ENCODE measurements at places on chromosomes 6 and 20.

DNA sequence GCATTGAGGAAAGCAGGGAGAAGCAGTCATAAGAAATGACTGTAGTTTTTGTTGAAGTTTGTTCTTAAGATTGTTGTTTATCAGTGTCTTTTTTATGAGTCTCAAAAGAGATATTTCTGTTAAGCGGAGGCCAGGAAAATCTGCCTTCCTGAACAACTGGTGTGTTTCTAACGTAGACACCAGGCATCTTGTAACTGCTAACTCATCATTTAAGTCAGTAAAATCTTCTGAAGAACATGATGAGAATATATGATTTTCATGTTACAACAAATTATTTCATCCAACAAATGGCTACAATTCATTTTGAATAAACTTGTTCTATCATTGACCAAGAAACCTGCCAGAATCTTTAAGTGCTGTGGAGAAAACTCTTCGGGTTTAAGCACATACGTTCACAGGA is 84.0 kb downstream of the RPS12 start:
- DNase-seq, result no peak

- DNase-seq, result no peak
Observed at GRCh38 chr6:7438011-7438410, 48.4 kb downstream of the RIOK1 start.

GRCh38 chr6:56890066-56890465 is 64.8 kb upstream of the BEND6 start:
- no peak for DNase-seq

DNA sequence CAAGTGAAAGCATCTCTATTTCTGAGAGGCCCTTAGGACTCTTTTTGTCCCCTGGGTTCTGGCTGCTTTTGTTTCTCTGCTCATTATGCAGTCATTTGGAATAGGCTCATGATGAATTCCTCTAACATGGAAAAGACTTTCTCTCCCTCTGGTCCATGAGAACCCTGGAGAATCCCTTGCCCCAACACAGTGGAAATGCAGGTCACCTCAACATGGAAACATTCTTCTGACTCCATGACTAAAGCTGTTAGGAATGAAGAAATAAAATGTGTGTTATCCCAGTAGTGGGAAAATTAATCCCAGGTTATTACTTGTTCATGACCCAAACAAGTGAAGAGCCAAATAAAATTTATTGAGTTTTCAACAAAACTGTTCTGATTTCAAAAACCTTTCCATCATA is 458.6 kb downstream of the EPM2A start:
- DNase-seq, result peak; percentile 21

GRCh38 chr6:150142097-150142669 is 661 bp upstream of the PPP1R14C start:
- DNase-seq, result peak; percentile 88

- no peak for DNase-seq
Observed at GRCh38 chr20:47455133-47456040, 46.3 kb upstream of the NCOA3 start.

DNA sequence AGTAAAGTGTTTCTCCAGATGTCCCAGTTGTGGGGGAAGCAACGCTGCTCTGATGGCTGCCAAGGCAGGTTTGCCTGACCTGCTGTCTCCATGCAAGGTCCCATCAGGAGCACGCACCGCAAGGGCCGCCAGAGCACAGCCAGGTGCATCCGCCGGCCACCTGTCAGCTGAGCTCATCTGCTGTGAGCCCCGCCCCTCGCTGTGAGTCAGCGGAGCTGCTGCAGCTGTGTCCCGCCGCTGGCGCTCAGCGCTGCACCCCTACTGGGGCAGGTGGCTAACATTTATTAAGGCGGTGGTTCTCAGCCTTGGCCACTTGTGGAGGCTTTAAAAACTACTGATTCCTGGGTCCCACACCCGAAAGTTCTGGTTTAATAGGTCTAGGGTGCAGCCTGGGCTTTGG is 225.7 kb downstream of the UST start:
- DNase-seq, result peak; percentile 95

GRCh38 chr6:157645201-157645795 is 177.7 kb upstream of the SNX9 start:
- no peak for DNase-seq

DNA sequence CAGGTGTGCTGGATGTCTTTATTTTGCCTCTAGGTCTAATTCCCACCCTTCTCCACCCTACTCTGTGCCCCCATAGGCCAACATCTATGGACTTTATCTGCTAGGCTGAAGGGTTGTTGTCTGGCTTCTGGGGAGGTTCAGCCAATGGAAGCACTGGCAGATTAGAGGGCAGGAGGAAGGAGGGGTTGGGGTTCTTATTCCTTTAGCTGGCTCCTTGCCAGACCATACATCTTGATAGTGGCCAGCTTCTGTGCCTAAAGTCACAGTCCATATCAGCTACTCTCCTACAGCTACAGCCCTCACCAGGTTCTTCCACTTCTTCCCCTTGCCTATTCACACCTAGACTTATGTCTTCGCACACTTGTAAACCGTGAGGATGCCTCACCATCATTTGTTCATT is 41.1 kb downstream of the ROS1 start:
- DNase-seq, result no peak

- DNase-seq, result peak; percentile 58
Observed at GRCh38 chr20:62642666-62643520, 590 bp downstream of the SLCO4A1 start.

GRCh38 chr6:145486306-145486705 is 249.0 kb downstream of the EPM2A start:
- no peak for DNase-seq

GRCh38 chr6:43770372-43771209 is 580 bp downstream of the VEGFA start:
- peak; percentile 77 for DNase-seq

- DNase-seq, result no peak
Observed at GRCh38 chr20:58142843-58143185, 85.6 kb downstream of the ANKRD60 start.

- DNase-seq, result no peak
Observed at GRCh38 chr20:19633985-19634384, 124.1 kb upstream of the RIN2 start.

DNA sequence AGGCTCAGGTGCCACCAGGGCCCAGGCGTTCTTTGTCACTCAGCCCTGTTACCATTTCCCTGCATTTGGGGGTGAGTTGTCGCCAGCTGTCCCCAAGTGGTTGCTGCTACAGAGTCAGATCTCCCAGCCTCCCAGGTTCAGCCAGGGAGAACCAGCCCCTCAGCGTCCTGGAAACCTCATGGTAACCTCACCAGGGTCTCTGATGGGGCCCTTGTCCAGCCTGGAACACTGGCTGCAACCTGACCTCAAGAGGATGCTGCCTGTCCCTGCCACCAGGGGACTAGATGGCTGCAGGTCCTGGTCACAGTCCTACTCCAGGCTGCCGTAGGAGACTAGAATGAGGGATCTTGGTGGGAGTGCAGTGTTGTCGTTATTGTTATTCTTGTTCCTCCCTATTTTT is 228.3 kb upstream of the PDE10A start:
- DNase-seq, result no peak

DNA sequence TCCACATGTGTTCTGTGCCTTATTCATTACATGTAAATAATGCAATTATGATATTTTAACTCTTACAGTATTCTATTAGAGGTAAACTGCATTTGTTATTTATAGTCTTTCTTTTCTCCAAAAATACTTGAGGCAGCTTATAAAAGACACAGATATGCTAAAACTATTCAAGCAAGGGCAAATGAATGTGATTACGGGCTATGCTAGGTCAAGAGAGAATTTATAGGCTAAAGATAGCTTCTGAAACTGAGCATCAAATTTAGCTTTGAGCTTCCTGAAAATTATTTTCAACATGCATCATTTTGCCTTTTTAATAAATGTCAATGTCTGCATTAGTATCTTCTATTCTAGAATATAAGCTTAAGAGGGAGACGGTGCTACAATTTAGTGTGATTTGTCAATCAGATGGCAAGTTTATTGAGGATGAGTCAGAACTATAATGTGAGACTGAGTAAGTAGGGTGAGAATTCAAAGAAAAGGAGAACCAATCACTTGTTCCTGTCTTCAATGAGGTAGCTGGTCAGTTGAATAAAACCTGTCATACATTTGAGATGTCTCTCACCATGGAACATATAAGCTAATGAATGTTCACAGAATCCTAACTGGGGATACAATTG is 669.4 kb upstream of the CITED2 start:
- DNase-seq, result peak; percentile 12

DNA sequence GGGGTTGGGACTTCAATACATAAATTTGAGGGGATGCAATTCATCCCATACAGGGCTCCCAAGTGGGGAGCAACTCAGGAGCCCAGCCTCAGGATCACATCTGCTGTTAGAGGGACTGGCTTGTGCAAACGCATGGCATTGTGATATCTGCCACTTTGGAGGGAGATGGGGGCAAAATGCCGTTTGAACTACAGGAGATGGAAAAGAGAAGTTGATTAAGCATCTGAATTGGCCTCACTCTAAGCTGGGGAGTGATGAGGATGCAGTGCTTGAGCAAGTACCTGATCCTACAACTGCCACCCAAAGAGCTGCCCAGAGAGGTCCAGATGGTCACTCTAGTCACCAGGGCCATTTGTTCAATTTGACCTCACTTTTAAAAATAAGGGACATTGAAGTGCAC is 2.0 kb downstream of the LY86 start:
- no peak for DNase-seq

DNA sequence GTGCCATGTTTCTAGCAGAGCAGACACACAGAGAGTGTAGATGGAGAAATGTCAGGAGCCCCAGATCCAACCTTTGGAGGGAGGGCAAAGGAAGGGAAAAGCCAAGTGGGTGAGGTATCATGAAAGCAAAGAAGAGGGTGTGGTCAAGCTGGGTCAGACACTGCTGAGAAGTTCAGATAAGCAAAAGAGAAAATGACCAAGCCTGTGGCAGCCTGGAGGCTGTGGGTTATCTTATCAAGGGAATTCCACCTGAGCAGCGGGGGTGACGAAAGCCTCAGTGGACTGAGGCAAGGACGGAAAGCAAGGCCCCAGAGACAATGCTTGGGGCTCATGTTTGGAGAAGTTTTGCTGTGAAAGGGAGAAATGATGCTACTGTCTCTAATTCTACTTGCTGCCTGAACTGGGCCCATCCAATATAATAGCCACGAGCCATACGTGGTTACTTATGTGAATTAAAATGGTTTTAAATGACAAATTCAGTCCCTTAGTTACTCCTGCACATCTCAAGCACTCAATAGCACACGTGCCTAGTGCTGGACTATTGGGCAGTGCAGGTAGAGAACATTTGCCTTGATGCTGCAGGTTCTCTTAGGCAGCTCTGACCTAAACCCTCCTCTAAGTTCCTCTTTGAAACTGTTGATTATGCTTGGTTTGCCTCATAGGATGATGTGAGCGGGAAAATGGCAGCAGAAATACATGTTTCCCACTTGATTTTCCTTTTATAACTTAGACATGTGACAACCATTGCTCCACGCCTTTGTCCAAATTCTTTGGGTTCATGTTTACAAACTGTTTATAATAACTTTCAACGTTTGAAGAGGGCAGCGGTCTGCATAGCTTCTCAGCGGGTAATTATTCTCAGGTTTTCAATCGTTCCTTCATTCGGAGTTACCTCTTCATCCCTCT is 63.7 kb downstream of the SLC22A23 start:
- no peak for DNase-seq

DNA sequence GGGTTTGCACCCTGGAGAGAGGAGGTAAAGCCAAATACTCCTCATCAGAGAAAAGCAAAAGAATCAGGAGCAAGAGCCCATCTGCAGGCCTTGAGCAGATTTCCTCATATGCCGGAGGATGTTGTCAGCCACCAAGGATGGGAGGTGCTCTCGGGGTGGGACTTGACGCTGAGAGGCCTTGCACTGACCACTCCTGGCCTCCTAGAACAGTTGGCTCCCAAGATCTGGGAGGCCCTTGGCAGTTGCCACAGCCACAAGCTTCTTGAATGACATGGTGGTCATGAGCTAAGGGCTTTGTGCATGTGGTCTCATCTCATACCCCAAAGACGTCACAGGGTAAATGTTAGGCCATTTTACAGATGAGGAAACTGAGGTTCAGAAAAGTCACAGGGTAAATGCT is 75.2 kb upstream of the PMEPA1 start:
- DNase-seq, result no peak

DNA sequence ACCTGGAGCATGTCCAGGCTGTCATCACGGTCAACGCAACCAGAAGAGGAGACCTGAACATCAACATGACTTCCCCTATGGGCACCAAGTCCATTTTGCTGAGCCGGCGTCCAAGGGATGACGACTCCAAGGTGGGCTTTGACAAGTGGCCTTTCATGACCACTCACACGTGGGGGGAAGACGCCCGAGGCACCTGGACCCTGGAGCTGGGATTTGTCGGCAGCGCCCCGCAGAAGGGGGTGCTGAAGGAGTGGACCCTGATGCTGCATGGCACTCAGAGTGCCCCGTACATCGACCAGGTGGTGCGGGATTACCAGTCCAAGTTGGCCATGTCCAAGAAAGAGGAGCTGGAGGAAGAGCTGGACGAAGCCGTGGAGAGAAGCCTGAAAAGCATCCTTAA is 49.5 kb downstream of the BFSP1 start:
- no peak for DNase-seq
